Non-pigmented ciliary epithelial cell (primary cell): ENCODE measurements at places on chromosomes 4 and X.

DNA sequence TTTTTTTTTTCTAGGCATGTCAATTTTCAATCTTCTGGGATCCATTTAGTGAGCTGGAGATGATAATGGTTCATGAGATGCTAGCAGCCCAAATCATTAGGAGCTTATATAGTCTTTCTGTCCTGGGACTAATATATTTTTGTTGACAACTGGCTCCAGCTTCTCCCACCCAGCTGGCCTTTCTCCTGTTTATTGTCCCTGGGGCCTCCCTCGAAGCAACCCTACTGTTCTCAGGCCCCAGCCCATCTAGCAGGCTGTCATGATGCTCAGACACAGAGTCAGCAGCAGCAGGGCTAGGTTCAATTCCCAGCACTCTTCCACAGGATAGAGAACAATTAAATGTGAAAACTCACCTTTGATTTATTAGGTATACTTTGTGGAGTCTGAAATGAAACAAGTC lies 127.6 kb upstream of the MID1 start:
- DNase-seq = no peak

- no peak for DNase-seq
Measured at GRCh38 chr4:121939690-121940089, 12.2 kb downstream of the TRPC3 start.

DNA sequence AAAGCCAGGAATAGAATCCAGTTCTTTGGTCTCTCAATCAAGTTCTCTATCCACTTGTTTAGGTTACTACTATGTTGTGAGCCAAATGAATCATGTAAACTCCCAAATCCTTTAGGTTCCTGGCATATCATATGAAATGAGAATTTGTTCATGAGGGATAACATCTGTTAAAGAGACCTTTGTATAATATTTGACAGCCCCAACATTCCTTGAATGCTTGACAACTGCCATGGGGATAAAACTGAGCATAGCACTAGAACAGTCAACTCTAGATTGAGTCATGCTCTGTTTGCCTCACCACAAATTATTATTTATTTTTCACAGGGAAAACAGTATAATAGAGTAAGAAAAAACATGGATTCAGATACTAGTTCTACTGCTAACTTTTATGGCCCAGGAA lies 93.3 kb downstream of the NAA11 start:
- peak; percentile 6 for DNase-seq

GRCh38 chr4:6087669-6088341 lies 69.6 kb upstream of the C4orf50 start:
- no peak for DNase-seq

DNA sequence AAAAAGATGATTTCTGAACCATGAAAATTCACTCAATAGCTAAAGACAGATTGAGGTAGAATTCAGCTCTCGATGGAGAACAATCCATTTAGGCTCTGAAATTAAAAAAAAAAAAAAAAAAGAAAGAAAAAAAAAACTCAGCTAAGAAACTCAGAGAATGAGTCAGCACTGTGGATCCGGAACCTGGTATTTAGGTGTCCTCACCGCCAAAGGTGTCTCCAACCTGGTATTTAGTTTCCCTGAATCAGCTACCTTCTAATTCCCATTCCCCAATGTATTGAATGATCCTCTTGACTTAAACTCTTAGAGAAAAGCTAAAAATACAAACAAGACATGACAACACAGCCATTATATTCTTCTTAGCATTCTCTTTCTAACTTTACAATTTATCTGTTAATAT lies 150.3 kb upstream of the RASGEF1B start:
- no peak for DNase-seq

- peak; percentile 18 for DNase-seq
Measured at GRCh38 chr4:42371305-42372252, 25.7 kb upstream of the SHISA3 start.

- no peak for DNase-seq
Measured at GRCh38 chr4:665751-666435, 8.2 kb downstream of the ATP5ME start.

- no peak for DNase-seq
Measured at GRCh38 chr4:40437741-40438383, 102.7 kb downstream of the CHRNA9 start.

DNA sequence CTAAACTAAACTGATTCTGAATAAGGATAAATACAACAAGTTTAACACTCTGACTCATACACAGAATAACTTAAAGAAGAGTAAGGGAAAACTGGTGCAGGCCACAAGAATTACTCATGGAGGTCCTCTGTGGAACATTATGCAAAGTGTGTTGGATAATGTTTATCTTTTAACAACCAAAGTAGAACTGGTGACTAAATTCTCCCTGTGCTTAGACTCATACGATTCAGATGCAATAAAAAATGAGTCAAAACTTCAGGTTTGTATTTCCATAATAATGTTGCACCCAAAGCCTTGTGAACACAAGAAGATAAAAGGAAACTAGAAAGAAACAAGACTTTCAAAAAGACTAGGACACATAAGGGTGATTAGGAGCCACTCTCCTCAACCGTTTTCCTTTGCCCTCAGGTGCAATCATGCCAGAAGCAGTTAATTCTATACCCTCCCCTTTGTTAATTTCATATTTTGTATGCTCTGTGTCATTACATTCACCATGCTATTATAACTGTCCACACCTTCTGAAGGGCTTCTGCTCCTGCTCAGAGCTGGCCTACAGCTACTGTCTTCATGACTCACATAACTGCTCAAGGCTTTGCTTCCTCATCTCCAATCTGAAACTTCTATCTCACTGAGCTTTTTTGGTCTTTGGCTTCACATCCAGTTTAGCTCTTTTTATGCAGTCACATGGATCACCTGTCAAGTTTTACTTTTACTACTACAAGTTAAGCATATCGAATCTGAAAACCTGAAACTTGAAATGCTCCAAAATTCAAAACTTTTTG lies 60.2 kb downstream of the KCNIP4 start:
- DNase-seq = peak; percentile 86

GRCh38 chr4:119048446-119048845 lies 87.2 kb upstream of the MYOZ2 start:
- DNase-seq = no peak

DNA sequence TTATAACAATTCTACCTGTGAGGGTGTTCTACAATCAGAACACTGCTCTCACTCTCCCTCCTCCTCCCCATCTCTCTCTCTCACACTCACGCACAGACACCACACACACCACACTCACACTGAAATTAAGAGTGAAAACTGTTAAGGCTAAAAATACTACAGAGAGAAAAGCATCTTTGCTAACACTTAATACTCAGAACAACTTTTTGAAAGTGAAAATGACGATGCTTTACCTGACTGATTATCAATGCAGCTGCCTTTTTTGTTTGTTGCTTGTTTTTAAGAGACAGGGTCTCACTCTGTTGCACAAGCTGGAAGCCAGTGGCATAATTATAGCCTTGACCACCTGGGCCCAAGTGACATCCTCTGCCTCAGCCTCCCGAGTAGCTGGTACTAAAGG lies 222.4 kb downstream of the APBB2 start:
- no peak for DNase-seq

GRCh38 chr4:23769406-23769805 lies 120.4 kb downstream of the PPARGC1A start:
- no peak for DNase-seq

DNA sequence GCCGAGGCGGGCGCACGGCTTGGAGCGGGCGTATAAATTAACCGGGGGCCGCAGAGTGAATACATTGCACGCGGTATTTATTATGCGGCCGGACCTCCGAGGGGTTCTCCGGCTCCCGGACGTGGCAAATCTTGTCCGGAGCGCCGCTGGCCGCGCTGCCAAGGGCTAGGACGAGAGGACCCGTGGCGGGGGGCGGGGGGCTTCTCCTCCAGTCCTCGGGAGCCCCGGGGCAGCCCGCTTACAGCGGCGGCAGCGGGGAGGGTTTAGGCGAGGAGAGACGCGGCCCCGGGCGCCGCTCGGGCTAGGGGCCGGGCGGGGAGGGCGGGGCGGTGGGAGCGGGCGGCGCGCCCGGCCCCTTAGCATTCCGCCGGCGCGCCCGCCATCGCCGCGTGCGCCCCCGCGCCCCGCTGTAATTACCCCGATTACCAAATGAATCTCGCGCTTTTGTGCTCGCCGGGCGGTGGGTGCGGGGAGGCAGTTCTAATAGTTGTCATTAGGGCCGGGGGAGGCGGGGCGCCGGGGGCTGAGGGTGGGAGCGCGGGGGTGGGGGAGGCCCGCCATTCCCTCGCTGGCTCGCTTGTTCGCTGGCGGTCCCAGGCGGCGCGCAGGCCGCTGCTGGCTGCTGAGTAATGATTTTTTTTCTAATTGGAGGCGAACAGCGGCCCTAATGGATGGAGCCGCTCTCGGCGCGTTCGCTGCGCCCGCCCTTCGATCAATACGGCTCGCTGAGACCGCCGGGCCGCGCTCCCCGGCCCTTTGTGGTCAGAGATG lies 276.6 kb downstream of the BCOR start:
- no peak for DNase-seq
